ENCODE measurements at places on chromosomes 12 and 14. TPM values are rescaled to one million over a fixed set of nuclear protein-coding genes. Genes with fewer than 3 reads are reported as not detected.
A peak's percentile ranks its signal among the peaks of the same experiment; 100 is the strongest.

- no peaks in the 10 kb centered on the region for H3K36me3 ChIP-seq
- no peaks in the 10 kb centered on the region for H3K27me3 ChIP-seq
- H3K4me3 ChIP-seq = no peak overlapping the region
- no peaks in the 10 kb centered on the region for H3K4me1 ChIP-seq
- no peak for DNase-seq
- no peak overlapping the region for H3K27ac ChIP-seq
Observed at GRCh38 chr12:25695574-25695973, 142.5 kb upstream of the LMNTD1 start.

DNA sequence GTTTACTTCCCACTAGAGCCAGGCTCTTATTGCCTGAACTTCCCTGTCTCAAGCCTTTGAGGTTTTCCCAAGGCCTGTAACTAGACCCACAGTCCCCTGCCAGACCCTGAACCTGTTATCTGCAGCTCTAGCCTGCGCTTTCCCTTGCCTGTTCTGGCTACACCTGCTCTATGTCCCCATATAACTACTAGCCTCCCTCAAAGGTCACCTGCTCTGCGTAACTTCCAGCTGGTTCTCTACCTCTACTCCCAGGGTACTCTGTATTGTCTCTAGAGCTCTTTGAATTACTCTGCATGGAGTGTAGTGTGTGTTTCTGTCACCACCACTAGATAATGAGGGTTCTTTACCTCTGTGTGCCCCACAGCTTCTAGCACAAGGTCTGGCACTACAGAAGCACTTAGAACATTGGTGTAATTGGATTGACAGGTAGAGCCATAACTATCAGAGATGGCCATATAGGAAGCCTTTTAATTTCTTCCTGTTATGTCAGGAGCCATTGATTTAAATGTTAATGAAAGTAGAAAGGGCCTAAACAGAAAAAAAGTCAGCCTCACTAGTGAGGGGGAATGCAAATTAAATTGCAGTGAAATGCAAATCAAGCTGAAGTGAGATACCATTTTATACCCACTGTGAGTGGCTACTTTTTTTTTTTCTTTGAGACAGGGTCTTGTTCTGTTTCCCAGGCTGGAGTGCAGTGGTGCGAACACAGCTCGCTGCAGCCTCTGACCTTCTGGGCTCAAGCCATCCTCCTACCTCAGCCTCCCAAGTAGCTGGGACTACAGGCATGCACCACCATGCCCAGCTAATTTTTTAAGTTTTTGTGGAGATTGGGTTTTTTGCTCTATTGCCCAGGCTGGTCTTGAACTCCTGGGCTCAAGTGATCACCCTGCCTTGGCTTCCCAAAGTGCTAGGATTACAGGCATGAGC is 47.8 kb downstream of the EID3 start:
- no peak overlapping the region for H3K27ac ChIP-seq
- no peaks in the 10 kb centered on the region for H3K4me1 ChIP-seq
- no peak overlapping the region for H3K4me3 ChIP-seq
- no peaks in the 10 kb centered on the region for H3K27me3 ChIP-seq
- peak; percentile 62 for DNase-seq

DNA sequence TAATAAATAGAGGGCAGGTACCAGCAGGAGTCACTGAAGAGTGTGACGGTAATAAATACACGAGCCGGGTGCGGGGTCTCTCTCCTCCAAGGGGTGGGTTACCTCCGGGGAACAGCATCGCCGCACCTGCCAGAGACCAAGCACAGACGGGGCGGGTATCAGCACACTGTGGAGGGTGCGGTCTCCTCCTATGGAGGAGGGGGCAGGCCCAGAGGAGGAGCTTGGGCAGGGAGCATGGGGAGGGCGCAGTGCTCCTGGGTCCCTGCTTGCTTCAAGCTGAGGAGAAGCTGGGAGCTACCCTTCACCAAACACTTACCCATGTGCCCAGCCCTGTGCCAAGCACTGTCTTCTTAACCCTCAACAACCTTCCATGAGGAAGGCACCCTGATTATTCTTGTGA is 12.8 kb downstream of the PGF start:
- no peaks in the 10 kb centered on the region for H3K36me3 ChIP-seq
- no peak overlapping the region for H3K27ac ChIP-seq
- no peak overlapping the region for H3K4me3 ChIP-seq
- no peaks in the 10 kb centered on the region for H3K4me1 ChIP-seq

ACTN1 gene
- total RNA-seq = 190 TPM

ADCY4 gene
- total RNA-seq = not detected

- H3K4me1 ChIP-seq = peaks cover 11% of the 10 kb centered on the region
- DNase-seq = no peak
- no peaks in the 10 kb centered on the region for H3K27me3 ChIP-seq
- H3K27ac ChIP-seq = peak overlapping the region; percentile 100
- no peaks in the 10 kb centered on the region for H3K36me3 ChIP-seq
Observed at GRCh38 chr14:103544388-103545218, 15.6 kb downstream of the TRMT61A start.

KRT85 gene
- total RNA-seq = not detected

- no peak for DNase-seq
- no peak overlapping the region for H3K4me3 ChIP-seq
- peaks cover 86% of the 10 kb centered on the region for H3K36me3 ChIP-seq
- no peak overlapping the region for H3K27ac ChIP-seq
- H3K4me1 ChIP-seq = peaks cover 20% of the 10 kb centered on the region
- H3K27me3 ChIP-seq = no peaks in the 10 kb centered on the region
Observed at GRCh38 chr12:128794661-128795529, 28.9 kb downstream of the SLC15A4 start.

- H3K27me3 ChIP-seq = no peaks in the 10 kb centered on the region
- no peak overlapping the region for H3K4me3 ChIP-seq
- no peaks in the 10 kb centered on the region for H3K4me1 ChIP-seq
- no peak for DNase-seq
Observed at GRCh38 chr14:27863166-27863565, 903.4 kb upstream of the FOXG1 start.

DNA sequence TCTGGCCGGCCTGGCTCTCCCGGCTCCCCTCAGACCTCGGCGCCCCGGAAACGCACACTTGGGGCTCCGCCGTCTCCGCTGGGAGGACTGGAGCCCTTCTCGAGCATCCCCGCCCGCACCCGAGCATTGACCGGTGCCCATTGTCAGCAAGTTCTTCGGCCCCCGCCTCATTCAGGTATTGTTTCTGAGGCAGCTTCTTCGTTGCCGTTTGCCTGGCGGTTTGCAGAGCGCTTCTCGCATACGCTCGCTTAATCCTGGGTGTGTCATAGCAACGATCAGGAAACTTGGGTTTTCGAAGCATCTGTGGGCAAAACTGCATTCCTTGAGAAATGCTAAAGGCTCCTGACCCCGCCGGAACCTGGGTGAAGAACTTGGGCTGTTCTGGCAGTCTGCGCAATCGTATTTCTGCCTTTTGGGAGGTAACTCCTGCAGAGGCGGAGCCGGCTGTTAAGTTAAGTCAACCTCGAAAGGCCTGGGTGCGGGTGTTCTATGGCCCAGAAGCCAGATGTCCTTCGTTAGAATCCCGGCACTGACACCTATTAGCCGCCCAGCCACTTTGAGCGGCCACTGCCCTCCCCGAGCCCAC is 518 bp downstream of the GSKIP start:
- no peaks in the 10 kb centered on the region for H3K27me3 ChIP-seq
- no peaks in the 10 kb centered on the region for H3K36me3 ChIP-seq
- H3K4me1 ChIP-seq = peaks cover 6% of the 10 kb centered on the region
- H3K4me3 ChIP-seq = peak overlapping the region; percentile 97

- no peak overlapping the region for H3K4me3 ChIP-seq
Observed at GRCh38 chr12:97476255-97476654, 13.7 kb downstream of the RMST start.

MAP3K12 gene
- total RNA-seq = 8.1 TPM

OVCH1 gene
- 0.43 TPM for total RNA-seq

SERPINA12 gene
- not detected for total RNA-seq

GRCh38 chr14:97456958-97457357 is 659.8 kb downstream of the VRK1 start:
- H3K4me3 ChIP-seq = no peak overlapping the region
- no peaks in the 10 kb centered on the region for H3K4me1 ChIP-seq
- no peaks in the 10 kb centered on the region for H3K27me3 ChIP-seq
- H3K36me3 ChIP-seq = no peaks in the 10 kb centered on the region

DNA sequence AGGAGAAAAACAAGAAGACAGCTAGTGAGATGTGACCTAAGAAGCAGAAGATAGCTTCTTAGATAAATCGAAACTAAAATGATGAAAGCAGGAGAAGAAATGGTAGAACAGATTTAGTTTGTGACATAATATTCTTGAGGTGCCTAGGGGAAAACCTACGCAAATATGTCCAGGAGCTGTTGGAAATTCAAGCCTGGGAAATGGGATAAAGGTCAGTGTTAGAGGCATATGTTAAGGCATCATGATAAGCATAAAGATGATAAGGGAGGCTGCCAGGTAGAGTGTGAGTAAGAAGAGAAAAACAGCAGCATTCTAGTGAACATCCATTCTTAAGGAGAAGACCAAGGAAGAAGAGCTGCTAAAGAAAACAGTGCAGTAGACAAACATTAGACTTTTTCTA is 109.6 kb upstream of the LGR5 start:
- no peaks in the 10 kb centered on the region for H3K36me3 ChIP-seq
- H3K4me3 ChIP-seq = no peak overlapping the region
- no peak for DNase-seq
- no peak overlapping the region for H3K27ac ChIP-seq
- no peaks in the 10 kb centered on the region for H3K27me3 ChIP-seq

DNA sequence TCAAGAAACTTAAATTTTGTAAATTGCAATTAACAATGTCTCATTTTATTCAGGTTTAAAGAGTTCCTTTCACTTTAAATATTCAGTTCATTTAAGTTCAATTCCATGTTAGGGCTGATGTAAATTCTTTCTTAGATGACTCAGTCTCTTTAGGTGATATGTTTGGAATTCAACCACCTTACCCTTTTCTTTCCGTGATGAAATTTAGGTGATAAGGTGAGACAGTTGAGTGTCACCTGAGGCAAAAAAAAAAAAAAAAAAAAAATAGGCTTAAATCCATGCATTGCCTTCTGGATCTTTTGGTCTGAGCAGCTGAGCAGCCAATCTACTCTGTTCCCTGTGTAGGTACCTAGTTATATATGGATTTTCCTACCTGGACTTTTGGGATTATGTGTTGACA is 299.5 kb downstream of the DAD1 start:
- no peak overlapping the region for H3K27ac ChIP-seq
- no peak overlapping the region for H3K4me3 ChIP-seq
- H3K4me1 ChIP-seq = no peaks in the 10 kb centered on the region
- DNase-seq = no peak
- no peaks in the 10 kb centered on the region for H3K36me3 ChIP-seq
- no peaks in the 10 kb centered on the region for H3K27me3 ChIP-seq

DNA sequence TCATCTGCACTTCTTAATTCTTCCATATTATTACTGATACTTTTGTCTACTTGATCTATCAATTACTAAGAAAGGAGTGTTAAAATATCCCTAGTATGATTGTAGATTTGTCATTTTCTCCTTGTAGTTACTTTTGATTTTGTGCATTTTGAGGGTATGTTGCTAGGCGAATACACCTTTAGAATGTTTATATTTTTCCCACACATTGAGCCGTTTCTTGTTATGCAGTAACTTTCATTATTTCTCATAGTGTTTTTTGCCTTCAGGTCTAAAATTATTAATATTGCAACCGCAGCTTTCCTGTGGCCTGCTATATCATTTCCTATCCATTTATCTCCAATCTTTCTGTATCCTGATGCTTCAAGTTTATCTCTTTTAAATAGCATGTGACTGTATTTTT is 44.6 kb upstream of the C12orf42 start:
- no peaks in the 10 kb centered on the region for H3K27me3 ChIP-seq
- H3K4me3 ChIP-seq = no peak overlapping the region
- H3K36me3 ChIP-seq = no peaks in the 10 kb centered on the region

RBP5 gene
- 27.3 TPM for total RNA-seq

DNA sequence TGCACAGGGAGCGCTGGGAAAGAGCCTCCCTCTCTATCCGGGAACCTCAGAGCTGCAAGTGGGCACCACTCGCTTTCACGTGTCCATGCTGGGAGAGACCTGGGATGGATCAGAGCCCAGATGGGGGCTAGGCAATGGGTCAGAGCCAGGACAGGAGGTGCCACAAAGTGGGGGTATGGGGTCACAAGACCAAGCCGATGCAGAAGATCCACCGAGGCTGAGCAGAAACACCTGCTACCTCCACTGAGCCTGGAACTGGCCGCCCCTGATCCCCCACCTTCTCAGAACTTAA is 180.9 kb upstream of the SFSWAP start:
- DNase-seq = no peak
- H3K4me1 ChIP-seq = no peaks in the 10 kb centered on the region
- no peaks in the 10 kb centered on the region for H3K27me3 ChIP-seq
- no peaks in the 10 kb centered on the region for H3K36me3 ChIP-seq

STXBP6 gene
- total RNA-seq = 0.65 TPM

FOXG1 gene
- 0.11 TPM for total RNA-seq

DNA sequence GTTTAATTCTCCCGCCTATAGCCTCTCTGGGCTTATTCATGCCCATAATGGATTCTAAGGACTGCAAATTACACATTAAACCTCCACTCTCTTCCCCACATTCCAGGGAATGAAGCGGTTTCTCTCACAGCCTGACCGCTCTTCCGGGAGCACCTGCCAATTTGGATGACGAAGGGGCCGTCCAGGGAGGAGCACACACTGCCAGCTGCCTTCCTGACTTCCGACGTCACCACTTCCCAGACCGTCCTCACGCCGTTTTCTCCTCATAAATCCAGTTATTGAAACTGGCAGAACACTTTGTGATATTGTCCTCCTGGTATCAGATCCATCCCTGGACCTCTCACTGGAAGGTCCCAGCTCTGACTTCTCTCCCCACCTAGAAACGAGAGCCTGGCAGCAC is 87.6 kb downstream of the GCH1 start:
- DNase-seq = no peak
- no peak overlapping the region for H3K27ac ChIP-seq
- peaks cover 13% of the 10 kb centered on the region for H3K27me3 ChIP-seq
- no peaks in the 10 kb centered on the region for H3K4me1 ChIP-seq
- no peaks in the 10 kb centered on the region for H3K36me3 ChIP-seq

TMEM63C gene
- total RNA-seq = 1.6 TPM

All from endodermal cell (in vitro differentiated cells).